NCI-H1092 (cell line): ENCODE measurements at places on chromosomes 6 and 20.

DNA sequence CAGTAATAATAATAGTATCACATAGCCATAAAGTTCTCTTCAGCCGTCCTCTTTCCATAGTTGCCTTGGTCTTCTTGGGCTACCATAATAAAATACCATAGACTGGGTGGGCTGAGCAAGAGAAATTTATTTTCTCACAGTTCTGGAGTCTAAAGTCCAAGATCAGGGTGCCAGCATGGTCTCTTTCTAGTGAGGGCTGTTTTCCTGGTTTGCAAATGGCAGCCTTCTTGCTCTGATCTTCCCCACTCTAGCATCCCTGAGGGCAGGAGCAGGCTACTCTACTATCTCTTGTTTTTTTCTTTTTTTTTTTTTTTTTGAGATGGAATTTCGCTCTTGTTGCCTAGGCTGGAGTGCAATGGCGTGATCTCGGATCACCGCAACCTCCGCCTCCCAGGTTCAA lies 8.2 kb upstream of the BEND3 start:
- no peak for DNase-seq

GRCh38 chr6:15512126-15512525 lies 150.7 kb downstream of the DTNBP1 start:
- no peak for DNase-seq

- DNase-seq = no peak
These were observed 327.3 kb downstream of the HACE1 start for GRCh38 chr6:104532462-104532861.

GRCh38 chr6:169529931-169530751 lies 171.7 kb downstream of the WDR27 start:
- peak; percentile 10 for DNase-seq

DNA sequence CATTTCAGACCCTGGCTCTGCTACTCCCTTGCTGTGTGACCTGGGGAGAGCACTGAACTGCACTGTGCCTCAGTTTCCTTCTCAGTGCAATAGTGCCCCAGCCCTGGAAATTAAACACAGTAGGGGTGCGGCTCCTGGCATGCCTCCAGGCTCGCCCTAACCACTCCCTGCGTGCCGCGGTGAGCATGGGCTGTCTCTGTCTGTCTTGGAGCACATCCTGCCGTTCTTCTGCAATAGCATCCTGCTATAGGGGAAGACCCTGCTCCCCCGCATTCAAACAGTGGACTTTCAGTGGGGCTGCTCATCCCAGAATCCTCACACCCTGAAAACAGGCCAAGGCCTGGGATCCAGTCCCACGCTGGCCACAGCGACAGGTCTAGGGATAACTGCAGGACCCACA lies 129.5 kb downstream of the FOXC1 start:
- DNase-seq = no peak

DNA sequence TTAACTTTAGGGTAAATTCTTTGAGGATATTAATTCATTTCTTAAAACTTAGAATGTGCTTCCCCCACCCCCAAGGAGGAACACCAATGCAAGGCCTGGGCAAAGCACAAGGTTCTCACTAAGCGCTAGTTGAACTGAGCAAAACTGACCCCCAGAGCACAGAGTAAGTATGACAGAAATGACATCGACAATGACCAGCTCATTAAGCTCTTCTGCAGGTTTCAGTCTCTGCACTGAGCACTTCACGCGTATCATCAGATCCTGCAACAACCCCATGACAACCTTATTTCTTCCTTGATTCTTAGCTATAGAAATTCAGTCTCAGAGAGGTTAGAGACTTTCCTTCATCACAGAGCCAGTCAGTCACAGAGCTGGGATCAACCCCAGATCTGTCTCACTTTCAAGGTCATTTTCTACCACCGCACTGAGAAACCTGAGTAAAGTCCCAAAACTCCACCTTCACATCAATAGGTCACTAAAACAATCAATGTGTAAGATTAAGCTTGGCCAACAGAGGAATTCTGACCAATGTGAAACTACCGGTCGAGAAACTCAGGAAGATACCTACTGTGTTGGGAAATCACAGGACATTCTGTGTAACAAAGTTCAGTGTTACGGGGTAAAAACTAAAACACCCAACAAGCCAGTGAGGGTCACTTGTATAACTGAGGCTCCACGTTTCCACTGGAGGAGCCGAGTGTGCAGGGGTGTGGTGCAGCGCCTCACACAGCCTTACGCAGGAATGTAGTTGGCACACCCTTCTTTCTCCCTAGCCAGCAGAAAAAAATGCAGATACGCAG lies 129.0 kb upstream of the FOXQ1 start:
- no peak for DNase-seq

- no peak for DNase-seq
These were observed 112.2 kb downstream of the INSM1 start for GRCh38 chr20:20480126-20480525.

DNA sequence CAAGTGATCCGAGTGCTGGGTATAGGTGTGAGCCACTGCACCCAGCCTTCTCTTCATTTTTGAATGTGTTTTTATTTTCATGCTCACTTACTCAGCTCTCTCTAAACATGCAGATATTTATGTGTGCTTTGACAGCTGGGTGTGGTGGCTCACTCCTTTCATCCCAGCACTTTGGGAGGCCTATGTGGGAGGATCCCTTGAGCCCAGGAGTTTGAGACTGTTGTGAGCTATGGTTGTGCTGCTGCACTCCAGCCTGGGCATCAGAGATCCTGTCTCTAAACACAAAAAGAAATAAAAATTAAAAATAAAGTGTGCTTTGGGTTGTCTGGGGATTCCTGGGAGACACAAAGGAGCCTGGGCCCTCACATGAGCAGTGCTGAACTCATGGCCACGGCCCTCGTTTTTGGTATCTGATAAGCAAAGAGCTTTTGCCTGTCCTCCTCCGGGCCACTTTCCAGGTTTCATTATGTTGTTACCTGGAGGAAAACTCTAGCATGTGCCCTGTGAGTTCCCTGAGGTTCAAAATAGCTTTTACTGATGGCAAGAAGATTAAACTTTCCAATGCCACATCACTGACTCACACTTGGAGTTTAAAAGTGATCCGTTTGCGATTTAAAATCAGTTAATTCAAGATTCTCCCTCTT lies 78.5 kb downstream of the CD164 start:
- no peak for DNase-seq

- DNase-seq = no peak
These were observed 147.2 kb upstream of the SNX9 start for GRCh38 chr6:157675831-157676230.

- no peak for DNase-seq
These were observed 51.4 kb downstream of the KDM1B start for GRCh38 chr6:18206591-18206990.

DNA sequence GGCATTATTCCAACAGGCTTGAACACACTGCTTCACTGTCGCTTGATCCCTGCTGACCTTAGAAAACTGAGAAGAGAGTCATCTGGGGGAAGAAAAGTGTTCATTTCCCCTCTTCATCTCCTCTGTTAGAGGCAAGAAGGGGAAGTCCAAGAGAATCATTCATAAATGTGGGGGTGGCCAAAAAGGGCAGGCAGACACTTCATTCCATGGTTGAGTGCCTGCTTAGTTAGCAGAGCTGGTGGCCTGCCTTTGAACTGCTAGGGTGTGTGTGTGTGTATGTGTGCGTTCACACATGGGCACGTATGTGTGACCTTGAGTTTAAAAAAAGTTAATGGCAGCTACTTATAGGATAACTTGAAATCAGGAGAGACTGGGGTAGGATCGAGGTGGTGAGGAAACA lies 39.4 kb upstream of the RFPL4B start:
- DNase-seq = no peak

DNA sequence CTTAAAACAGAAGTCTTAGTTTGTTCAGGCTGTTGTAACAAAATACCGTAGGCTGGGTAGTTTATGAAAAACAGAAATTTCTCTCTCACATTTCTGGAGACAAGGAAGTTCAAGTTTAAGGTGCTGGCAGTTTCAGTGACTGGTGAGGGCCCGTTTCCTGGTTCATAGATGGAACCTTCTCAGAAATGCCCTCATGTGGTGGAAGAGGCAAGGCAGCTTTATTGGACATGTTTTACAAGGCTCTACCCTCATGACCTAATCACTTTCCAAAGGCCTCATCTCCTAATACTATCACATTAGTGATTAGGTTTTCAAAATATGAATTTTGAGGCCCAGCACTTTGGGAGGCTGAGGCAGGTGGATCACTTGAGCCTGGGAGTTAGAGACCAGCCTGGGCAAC lies 2.4 kb downstream of the HEBP2 start:
- no peak for DNase-seq

- DNase-seq = no peak
These were observed 37.4 kb upstream of the RIPPLY2 start for GRCh38 chr6:83815631-83816272.
